SIG-M5 (cell line): ENCODE measurements at places on chromosomes 7 and 10.
A peak's percentile ranks its signal among the peaks of the same experiment; 100 is the strongest.

- no peak for DNase-seq
Observed at GRCh38 chr10:63780101-63780500, 258.9 kb downstream of the REEP3 start.

GRCh38 chr7:107833684-107834106 is 30.7 kb upstream of the SLC26A3 start:
- DNase-seq: no peak

DNA sequence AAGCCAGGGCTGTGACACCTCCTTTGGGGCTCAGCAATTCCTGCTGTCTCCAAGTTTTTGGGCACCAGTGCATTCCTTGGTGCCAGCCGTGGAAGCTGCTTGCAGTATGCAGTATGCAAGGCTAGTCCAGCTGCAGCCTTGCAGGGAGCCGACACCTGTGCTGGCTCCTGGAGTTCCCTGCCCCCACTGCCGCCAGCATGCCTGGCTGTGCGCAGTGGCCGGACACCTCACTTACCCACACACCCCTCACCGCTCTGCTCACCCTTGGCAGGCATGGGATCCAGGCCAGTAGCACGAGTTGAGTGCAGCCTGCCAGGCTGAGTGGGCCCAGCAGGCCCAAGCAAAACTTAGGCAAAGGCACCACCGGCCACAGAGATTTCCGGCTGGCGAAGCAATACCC is 77.4 kb downstream of the SAMD9 start:
- DNase-seq: no peak

DNA sequence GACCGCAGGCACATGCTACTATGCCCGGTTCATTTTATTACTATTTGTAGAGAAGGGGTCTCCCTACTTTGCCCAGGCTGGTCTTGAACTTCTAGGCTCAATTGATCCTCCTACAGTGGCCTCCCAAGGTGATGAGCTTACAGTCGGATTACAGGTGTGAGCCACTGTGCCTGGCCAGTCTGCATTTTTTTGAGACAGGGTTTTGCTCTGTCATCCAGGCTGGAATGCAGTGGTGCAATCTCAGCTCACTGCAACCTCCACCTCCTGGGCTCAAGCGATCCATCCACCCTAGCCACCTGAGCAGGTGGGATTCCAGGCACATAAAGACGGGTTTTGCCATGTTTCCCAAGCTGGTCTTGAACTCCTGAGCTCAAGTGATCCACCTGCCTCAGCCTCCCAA is 2.3 kb upstream of the H2BK1 start:
- no peak for DNase-seq

GRCh38 chr7:111392294-111392693 is 170.0 kb downstream of the IMMP2L start:
- no peak for DNase-seq

- DNase-seq: no peak
Observed at GRCh38 chr7:77430927-77431326, 14.8 kb upstream of the GSAP start.

GRCh38 chr7:149735181-149735602 is 38.2 kb downstream of the ZNF467 start:
- DNase-seq: no peak

DNA sequence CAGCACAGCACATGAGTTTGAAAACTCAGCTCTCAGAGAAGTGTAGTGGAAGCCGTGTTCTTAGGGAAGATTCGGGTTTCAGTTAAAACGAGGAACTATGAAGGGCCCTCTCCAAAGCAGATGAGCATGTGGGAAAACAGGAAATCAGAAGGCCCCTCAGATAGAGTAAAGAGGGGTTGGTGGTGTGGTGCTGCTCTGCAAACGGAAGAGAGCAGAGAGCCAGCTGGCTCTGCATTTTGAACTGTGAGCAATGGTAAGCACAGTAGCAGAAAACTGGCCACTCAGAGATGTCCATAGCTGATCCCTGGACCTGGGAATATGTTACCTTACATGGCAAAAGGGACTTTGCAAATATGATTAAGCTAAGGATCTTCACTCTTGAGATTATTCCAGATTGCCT is 27.9 kb upstream of the CUL1 start:
- no peak for DNase-seq

GRCh38 chr10:58932577-58933314 is 243.7 kb upstream of the PHYHIPL start:
- no peak for DNase-seq

GRCh38 chr10:102630663-102631062 is 13.6 kb upstream of the TRIM8 start:
- no peak for DNase-seq

- peak; percentile 6 for DNase-seq
Observed at GRCh38 chr7:31640381-31640780, 46.6 kb upstream of the PPP1R17 start.

DNA sequence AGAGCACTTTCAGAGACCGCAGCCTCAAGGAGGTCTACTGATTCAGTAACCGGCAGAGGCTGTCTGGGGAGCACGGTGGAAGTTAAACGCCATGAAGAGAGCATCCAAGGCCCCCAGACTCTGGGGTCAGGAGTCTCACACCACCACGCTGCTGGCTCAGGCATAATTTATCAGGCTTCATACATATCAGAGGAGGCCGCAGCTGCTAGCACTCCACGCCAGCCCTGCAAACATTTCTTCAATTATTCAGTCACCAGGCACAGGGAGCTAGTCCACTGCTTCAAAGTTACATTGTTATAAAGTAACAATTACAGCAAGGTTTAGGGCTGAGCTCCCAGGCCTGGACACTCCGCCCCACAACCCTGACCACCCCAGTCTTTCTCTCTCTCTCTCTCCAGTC is 97.8 kb downstream of the PAXIP1 start:
- DNase-seq: no peak

GRCh38 chr10:18075881-18076280 is 64.3 kb upstream of the CACNB2 start:
- DNase-seq: no peak

DNA sequence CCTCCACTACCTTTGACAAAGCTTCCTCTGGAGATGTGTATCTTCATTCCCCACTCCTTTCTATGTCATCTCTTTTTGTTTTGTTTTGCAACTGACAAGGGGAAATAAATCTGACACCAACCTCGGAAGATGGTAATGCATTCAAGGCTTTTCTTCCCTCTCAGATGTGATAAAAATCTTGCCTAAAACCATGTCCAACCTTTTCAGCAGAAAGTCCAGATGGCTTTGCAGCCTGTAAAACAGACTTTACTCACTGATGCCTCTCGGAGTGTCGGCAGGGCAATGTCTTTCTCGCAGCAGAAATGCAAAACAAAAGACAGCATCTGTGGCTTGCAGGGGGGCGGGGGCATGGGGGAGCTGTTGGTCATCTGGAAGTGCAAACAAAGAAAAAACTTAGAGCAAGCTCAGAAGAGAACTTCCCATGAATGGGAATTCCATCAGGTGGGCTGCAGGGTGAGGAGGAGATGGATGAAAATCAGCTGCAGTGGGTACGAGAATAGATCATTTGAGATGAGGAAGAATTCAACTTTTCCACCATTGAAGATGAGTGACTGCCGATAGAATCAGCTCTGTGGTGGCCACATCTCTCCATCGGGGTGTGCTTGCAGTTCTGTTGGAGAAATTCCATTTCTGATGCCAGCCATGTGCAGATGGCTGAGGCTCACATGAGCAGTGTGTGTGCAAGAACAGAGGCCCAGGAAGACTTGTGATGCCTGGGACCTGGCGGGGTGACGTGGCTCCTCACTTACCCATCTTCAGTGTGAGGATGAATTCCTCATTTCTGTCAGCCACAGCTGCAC is 237.7 kb downstream of the WDR37 start:
- DNase-seq: no peak

DNA sequence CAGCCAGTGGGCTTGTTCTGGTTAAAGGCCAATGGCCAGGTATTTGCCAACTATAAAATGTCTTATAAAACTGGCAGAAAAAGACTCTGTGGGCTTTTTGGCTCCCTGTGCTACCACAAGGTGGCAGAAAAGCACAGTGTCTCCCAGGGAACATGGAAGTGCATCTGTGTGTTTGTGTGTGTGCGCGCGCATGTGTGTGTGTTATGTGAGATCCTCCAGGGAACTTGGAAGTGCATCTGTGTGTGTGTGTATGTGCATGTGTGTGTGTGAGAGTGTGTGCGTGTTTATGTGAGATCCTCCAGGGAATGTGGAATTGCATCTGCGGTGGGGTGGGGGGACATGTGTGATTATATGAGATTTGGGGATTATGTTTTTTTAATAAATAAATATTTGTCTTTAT is 30.2 kb upstream of the ABI1 start:
- no peak for DNase-seq

- no peak for DNase-seq
Observed at GRCh38 chr10:89001024-89001728, 10.6 kb downstream of the FAS start.

DNA sequence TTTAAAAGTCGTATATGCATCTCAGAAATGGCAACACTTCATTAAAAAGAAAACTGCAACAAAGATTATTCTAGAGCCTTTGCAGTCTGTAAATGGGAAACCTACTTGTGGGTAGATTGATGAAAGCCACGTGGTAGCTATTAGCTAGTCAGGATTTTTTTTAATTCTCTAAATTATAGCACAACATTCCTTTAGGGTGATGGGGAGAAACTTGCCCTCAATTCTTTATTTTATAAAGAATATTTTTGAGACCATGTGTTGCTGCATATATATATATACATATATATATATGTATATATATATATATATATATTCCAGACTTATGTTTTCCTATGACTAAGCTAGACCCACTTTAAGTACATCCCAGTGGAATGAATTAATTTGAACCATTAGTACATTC is 118.0 kb downstream of the PPP1R3A start:
- DNase-seq: no peak

- DNase-seq: no peak
Observed at GRCh38 chr7:5348134-5349004, 65.6 kb downstream of the SLC29A4 start.

GRCh38 chr7:76358481-76359110 is at the start of gene YWHAG:
Gene YWHAG, minus strand, starts transcription at chr7:76358991. Its CDS starts 183 bp downstream, at chr7:76358808.
- peak; percentile 63 for DNase-seq

- DNase-seq: no peak
Observed at GRCh38 chr10:73991884-73992245, 6.1 kb upstream of the VCL start.
